Stimulated activated CD8-positive, alpha-beta memory T cell treated with anti-CD3 and anti-CD28 coated beads, Interleukin-7, amount 100 ng/mL, for 48 hours (primary cell): ENCODE measurements at places on chromosomes 4 and X.

- no peak for DNase-seq
These were observed 57.6 kb upstream of the FAT1 start for GRCh38 chr4:186781032-186781917.

GRCh38 chr4:185473247-185473646 is 1.7 kb upstream of the CCDC110 start:
- DNase-seq = no peak

DNA sequence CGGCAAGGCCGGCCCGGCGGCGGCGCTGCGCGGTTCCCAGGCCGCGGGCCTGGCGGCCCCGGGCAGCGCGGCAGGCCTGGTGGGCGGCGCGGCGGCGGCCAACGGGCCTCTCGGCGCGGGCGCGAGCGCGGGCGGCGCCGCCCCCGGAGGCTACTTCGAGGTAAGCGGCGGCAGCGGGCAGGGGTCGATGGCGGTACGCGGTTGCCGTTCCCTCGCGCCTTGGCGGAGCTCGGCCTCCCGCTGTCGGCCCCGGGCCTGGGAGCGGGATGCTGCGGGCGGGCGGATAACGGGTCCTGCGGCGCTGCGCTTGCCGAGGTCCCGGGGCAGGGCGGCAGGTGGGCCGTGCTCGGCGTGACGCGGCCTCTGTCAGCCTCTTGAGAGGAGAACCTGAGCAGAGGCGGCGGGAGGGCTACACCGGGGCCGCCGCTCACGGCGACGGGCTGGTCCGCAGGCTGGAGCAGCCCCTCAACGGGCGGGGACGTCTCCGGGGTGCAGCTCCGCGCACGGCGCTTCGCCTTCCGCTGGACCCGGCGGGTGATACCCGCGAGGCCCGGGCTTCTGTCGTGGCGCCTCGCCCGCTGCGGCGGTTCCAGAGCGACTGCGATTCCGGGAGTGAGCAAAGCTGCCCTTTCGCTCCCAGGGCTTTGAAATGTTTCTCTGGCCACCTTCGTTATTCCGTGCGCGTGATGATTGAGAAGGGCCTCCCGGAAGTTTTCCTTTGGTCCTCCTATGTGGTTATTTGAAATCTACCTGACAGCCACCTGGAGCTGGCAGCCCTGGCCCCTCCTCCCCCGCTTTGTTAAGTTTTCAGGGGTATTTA is 774 bp downstream of the FAM193A start:
- DNase-seq = peak; percentile 28

DNA sequence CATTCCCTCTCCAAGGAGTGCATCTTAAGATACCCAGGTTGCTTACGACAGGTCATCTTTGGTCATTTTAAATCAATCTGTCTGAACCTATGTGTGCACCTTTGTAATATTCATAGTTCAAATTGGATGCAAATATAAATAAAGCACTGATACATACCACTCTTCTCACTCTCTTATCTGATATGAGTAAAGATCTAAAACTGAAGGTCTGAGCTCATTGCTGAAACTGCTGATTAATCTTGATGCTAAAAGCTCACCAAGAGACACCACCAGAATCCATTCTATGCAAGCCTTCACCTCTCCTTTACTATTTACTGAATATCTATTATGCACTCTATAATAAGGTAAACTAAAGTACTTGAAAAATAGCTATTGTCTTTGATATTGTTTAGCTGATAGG is 16.6 kb downstream of the HSD17B13 start:
- no peak for DNase-seq

DNA sequence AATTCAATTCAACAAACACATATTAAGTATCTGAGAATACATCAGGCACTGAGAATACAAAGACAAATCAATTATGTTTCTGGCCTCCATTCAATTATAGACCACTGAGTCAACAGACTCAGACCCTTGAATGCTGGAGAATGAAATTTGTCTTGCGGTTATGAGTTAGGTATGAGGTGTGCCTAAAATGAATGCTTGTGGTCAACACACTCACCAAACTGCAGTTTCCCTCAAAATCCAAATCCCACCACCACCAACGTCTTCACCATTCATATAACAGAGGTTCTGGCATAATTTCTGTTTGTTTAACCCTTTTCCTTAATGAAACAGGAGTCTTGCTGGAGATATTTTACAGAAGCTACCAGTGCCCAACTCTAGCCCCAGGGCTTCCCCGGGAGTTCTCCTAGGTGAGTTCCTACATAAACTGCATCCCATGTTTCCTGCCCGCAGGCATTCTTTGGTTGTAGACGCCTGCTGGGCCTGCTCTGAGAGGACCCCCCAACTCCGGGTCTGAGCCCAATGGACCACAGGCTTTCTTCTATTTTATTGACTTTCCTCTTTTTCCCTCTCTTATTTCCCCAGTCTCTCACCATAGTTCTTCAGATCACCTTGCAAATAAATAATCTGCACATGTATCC is 119.2 kb downstream of the DDX53 start:
- no peak for DNase-seq

GRCh38 chr4:8067945-8068896 is 90.4 kb downstream of the ABLIM2 start:
- DNase-seq = no peak

DNA sequence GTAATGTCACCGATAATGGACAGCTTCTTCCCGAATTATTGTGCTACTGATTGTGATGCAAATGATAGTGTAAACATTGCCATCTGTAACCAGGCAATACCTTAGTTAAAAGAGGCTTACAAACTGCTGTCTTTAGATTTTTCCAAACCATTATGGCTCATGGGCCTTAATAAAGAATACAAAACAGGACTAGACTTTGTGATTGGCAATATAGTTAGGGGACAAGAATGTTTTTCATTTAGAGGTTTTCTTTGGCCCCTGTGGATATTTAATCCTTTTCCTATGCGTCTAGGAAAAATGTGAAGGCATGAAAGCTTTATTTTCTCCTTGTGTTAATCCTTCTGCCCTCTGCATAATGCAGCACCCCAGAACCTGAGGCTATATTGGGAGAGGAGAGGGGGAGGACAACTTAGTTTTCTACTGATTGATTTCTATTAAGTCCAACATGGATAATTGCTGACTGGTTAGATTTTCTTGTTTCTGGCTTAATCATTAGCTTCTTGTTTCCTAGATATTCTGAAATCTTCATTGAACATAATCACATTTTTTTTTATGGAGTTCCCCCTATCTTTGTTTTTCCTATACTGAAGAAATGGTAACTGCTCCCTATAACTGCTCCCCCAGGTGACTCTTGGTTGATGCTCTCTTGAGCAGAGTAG is 1.9 kb downstream of the PRPS1 start:
- no peak for DNase-seq
